ENCODE measurements at places on chromosomes 12 and 14. TPM values are rescaled to one million over a fixed set of nuclear protein-coding genes. Genes with fewer than 3 reads are reported as not detected.

- no peak for DNase-seq
Observed at GRCh38 chr12:94174576-94174975, 26.2 kb downstream of the PLXNC1 start.

DNA sequence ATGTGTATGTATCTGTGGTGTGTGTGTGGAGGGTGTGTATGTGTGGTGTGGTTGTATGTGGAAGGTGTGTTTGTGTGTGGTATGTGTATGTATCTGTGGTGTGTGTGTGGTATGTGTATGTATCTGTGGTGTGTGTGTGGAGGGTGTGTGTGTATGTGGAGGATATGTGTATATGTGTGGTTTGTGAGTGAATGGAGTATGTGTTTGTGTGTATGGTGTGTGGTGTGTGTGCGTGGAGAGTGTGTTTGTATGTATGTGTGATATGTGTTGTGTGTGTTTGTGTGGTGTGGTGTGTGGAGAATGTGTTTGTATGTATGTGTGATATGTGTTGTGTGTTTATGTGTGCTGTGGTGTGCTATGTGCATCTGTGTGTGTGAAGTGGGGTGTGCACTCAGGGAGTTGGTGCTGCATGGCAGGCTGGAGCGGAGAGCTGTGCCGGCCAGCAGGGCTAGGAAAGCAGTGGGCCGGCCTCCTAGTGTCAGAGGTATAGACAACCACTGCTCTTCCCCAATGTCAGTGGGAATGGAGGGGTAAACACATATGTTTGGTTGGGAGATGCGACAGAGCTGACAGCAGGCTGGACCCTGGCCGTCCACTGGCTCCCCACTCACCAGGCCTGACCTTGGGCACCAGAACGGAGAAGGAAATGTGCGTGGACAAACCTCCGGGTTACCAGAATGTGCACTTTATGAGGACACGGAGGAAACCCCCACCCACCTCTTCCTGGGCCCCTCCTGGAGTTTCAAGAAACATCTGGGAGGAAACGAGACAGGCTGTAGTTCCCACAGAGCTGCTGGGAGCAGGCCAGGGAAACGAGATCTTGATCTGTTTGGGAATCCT, 60.7 kb downstream of the CLMN start:
- no peak for DNase-seq

- DNase-seq, result no peak
Observed at GRCh38 chr14:38880643-38881524, 222.2 kb downstream of the SEC23A start.

DNA sequence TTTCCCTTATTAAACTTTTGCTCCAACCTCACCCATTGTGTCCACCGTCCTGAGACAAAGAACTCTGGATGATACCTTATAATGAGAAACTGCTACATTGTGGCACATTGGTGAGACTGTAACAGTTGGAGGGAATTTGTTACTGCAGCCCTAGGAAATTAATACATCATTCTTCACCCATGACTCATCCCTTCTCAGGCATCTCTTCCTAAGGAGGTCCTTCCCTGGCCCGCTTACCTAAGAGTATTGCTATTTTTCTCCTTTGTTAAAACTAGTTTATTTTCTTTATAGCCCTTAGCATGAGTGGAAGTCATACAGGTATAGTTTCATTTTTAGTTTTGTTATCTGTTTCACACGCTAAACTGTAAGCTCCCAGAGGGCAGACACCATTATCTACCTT, 87.1 kb downstream of the TMEM260 start:
- no peak for DNase-seq

- DNase-seq, result peak; percentile 76
Observed at GRCh38 chr12:52221912-52222457, 11.1 kb upstream of the KRT7 start.

DNA sequence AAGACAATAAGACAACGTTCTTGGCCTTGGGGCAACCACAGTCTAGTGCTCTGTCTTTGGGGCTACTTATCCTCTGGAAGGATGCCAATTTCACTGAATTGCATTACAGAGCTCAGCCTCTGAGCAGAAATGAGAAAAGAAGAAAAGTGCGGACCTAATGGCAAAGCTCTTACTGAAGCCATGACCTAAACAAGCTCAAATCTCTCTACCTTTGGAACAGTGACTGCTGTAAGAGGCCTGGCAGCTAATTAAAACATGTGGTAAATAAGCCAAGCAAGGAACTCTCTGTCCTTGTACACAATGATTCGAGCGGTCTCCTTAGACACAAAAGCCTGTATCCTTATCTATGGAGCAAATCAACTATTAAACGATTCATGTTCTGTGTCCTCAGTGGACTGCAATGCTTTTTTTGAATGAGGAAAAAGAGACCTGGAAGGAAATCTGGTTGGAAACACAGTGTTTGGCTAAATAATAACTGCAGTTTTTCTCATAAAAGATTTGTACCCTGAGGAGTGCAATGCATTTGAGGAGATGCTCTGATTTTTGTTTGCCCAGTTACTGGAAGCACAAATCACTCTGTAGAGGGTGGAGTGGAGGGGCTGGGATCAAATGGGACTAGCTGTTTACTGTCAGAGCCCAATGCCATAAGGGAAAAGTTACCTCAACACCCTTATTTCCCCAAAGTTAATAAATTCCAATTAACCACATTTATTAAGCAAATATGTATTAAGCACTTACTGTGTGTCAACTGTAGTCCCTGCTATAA, 113.9 kb downstream of the NDUFA12 start:
- no peak for DNase-seq

DNA sequence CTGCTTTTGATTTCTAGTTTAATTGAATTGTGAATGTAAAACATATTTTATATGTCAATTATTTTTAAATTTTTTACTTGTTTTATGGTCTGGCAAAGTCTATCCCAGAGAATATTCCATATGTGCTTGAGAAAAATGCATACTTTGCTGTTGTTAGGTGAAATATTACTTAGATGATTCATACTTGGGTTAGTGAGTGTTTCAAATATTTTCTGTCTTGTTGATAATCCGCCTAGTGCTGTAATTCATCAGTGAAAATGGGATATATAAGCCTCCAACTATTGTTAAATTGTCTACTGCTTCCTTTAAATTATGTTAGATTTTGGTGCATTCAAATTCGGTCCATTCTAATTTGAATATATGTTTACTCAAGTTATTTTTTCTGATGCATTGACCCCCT, 395.5 kb downstream of the LRFN5 start:
- DNase-seq, result no peak

- DNase-seq, result no peak
Observed at GRCh38 chr14:68586896-68587751, 205.7 kb downstream of the ZFP36L1 start.

- DNase-seq, result no peak
Observed at GRCh38 chr14:78329371-78329770, 159.2 kb downstream of the NRXN3 start.

DNA sequence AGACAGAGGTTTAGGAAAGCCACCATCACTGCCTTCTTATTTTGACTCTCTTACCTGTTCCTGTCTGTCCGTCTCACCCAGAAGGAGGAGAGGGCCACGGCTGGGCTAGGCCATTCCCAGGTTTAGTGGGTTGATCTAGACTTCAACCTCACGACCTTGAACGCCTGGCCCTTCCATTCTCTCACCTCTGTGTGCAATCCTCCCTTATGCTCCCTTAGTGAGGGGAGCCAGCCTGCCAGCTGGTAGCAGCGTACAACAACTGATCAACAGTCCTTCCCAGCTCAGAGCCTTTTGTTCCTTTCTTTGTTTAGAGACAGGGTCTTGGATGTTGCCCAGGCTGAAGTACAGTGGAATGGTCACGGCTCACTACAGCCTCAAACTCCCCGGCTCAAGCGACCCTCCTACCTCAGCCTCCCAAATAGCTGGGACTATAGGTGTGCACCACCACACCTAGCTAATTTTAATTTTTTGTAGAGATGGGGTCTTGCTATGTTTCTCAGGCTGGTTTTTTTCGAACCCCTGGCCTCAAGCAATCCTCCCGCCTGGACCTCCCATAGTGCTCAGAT, 123.9 kb downstream of the ZNF664 start:
- DNase-seq, result no peak

TGM1 gene
- total RNA-seq, result 7.9 TPM

SLC8A3 gene
- total RNA-seq, result 0.09 TPM

BATF gene
- total RNA-seq, result 165 TPM

LRTM2 gene
- not detected for total RNA-seq

MAP3K9 gene
- total RNA-seq, result 8.7 TPM

TMEM253 gene
- total RNA-seq, result 0.25 TPM
